ENCODE measurements at places on chromosomes 2 and 18. TPM values are rescaled to one million over a fixed set of nuclear protein-coding genes. Genes with fewer than 3 reads are reported as not detected.

The ADNP2 gene
- 14.4 TPM for total RNA-seq

The SP9 gene
- not detected for total RNA-seq

DNA sequence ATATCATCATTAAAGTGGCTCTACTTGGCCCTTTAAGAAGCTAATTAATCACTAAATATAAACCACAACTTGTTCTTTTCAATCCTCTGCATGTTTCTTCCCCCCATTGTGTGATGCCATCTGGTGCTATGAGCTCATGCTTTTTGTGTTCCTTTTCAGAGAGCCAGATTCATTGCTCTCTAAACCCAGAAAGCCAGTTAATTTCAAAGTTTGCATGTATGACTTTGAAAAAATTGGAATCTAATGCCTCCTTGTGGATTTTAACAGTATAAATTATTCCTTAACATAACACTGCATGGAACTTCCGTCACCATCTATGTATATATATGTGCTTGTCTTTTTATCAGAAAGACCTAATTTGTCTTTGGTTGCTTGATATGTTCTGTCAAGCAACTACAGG lies 31.1 kb downstream of the TMEM178A start:
- DNase-seq, result no peak

The SCYGR7 gene
- not detected for total RNA-seq

DNA sequence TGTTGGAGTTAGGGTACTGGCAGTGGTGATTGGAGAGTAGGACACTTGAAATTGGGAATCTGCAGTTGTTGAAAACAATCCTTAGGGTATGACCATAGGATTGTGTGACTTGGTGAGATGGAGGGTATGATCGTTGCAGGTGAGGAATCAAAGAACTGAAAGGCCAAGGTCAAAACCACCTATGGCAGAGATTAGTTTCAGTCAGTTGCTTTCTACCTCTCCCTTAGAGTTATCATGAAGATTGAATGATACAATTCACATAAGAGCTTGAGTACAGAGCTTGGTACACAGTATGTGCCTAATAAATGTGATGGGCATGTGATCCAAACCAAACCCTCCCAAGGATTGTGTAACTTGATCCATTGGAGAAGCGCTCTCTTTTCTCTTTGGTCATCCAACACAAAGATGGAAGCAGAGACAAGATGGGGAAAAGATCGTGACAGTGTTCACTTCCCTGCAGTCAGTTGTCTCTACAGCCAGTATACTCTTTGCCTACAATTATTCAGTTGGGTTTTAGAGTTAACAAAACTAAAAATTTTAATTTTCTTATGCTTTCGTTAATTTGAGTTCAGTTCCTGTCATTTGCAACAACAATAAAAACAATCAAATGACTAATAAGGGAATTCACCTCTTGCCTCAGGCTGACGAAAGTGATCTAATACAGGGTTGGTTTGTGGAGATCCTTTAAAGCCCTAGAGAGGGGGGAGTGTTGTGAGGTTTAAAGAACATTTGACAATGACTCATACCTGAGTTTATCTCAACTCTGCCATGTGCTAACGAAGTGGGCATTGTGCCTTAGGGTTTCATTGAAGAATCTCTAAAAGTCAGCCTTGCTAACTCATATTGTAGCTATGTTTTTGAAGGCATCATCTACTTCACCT lies 14.8 kb upstream of the SMAD2 start:
- DNase-seq, result no peak

- no peak for DNase-seq
Measured at GRCh38 chr2:100009743-100010142, 132.6 kb downstream of the AFF3 start.

The LRP2 gene
- 34.6 TPM for total RNA-seq

GRCh38 chr2:161915121-161915520 lies 158.9 kb downstream of the DPP4 start:
- DNase-seq, result no peak

The CFC1B gene
- not detected for total RNA-seq

Data from left lung (tissue), 14 donors.